Epithelial cell of prostate (primary cell): ENCODE measurements at places on chromosomes 11 and 22.

DNA sequence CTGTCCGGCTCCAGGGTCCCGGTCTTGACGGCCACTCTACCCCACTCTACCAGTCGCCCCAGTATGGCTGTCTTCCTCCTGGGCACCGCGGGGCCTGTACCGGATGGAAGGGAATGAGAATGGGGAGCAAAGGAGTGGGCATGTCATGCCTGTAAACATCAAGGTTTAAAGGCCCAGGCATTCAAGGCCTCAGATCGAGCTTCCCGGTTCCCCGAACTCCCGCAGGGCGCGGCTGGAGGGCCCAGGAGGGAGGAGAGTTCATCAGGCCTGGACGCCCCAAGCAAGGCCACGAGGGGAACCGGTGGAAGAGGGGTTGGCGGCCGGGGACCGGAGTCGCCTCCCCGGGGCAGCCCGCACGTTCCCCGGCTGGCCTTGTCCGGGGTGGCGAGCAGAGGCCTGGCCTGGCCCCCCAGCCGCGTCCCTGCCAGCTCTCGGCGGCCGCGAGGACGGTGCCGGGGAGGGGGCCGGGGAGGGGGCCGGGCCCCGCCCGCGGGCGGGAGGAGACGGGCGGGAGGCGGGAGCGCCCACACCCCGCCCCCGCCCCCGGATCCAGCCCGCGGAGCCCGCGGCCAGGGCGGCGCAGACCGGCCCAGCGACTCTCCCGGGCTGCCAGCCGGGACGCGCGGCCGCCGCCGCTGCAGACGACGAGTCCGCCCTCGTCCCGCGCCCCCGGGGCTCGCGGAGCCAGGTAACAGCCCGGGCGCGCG, at the start of gene CDC42EP1:
TSS of gene CDC42EP1 (plus strand) at position 580 of the 707 bp plus-strand sequence. CDS start 5,870 bp downstream, outside the sequence.
- DNase-seq, result no peak

DNA sequence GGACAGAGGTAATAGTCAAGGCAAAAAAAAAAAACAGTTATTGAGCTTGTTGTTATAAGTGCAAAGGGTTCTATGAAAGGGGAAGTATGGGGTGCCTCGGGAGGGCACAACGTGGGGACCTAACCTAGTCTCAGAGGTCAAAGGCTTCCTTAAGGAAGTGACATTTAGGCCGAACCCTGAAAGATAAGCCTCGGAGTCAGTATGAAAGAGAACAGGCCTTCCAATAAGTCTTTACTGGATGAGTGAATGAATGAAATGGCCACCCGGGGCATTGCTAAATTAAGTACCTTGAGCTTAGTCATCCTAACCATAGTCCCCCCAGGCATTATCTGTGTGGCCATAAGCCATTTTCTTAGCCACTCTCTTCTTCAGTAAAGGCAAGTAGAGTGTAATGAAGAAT, 19.7 kb downstream of the FLI1 start:
- DNase-seq, result no peak

DNA sequence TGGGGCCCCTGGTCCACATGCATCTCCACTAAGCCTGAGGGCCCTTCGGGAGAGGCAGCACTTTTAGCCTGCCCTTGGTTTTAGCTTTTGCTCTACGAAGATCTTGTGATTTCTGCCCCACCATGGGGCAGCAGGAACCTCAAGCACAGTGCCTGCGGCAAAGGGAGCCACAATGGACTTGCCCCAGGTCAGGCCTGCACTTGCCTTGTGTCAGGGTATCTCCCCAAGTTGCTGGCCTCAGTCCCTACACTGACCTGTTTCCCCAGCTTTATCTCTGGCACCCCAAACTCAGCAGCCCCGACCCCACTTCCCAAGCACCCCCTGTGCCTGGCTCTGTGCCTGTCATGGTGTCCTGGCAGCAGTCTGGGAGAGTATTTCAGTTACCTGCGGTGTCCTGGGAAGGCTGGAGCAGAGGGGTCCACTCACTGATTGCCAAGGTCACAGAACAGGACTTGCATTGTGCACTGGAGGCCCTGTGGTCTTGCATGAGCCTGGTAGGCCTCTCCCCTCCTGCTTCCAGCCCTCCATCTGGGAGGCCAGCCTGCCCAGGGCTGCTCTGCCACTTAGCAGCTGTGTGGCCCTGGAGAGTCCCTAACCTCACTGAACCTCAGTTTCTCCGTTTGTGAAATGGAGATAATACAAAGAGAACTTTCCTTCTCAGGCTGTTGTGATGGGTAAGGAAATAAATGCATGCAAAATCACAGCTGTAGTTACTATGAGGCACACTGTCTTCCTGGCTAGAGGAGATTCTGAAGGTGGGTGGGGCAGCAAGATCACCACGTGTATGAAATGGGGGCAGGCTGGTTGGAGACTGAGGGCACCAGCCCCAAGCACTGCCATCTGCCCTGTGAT, 3.6 kb upstream of the AIFM3 start:
- no peak for DNase-seq

DNA sequence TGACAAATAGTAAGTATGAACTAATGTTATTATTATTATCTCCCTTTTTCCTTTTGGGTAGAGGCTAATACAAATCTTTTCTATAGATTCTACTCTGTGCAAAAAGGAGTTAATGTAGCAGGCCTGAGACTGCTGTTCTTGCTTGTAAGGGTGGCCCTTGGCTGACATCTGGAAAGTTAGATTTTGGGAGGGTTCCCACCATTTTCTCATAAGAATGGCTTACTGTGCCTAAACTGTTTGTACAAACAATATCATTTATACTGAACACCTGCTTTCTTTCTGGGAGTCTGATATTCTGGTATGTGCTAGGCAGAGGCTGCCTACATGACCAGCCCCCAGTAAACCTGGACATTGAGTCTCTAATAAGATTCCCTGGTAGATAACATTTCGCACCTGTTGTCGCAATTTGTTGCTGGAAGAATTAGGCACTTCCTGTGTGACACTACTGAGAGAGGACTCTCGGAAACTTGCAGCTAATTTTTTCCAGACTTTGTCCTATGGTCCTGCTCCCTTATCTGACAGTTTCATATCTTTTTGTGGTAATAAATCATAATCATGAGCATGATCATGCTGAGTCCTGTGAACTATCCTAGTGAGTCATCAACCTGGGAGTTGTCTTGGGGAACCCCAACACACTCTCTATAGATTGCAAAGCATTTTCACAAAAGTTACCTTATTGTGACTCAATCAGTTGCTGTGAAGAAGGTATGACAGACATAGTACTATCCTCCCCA, 257.7 kb upstream of the CCDC90B start:
- no peak for DNase-seq

GRCh38 chr11:61489833-61490721, 18.5 kb upstream of the LRRC10B start:
- DNase-seq, result no peak

DNA sequence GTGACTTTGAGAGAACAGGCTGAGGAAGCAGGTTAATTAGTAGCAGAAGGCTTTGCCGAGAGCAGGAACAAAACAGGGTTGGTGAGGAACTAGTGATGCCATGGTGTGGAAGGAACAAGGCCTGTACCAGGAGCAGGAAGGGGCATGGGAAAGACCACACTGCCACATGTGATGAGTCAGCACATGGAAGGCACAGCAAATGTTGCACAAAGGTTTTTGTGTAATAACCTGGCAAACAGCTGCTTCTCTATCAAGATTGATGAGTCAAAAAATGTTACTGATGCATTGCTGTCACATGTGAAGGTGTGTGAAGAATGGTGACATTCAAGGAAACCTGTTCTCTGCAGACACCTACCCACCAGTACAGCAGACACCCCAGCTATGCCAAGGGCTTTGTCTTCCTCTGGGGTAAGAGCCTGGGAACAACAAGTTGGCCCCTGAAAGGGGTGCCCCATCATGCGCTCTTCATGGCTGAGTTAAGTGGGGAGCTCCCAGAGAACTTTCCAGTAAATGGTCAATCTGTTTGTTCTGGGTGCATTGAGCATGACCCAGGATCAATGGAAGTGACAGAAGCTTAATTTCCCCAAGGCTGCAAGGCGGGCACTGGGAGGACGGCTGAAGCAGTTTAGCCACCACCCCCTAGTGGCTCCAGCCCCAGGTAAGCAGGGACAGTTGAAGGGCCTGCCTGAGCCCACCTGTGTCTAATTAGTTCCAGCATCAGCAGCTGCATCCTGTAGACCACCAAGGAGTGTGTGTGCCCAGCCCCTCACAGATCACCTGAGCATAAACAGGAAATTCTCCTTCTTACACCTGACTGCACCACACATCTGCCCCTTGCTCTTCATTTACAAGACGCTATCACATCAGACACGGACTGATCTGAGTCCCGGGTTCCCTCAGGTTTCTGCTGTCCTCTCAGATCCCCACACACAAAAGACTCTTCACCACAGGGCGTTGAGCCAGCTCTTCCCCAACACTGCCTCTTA, 47.6 kb downstream of the GGTLC2 start:
- DNase-seq, result no peak

DNA sequence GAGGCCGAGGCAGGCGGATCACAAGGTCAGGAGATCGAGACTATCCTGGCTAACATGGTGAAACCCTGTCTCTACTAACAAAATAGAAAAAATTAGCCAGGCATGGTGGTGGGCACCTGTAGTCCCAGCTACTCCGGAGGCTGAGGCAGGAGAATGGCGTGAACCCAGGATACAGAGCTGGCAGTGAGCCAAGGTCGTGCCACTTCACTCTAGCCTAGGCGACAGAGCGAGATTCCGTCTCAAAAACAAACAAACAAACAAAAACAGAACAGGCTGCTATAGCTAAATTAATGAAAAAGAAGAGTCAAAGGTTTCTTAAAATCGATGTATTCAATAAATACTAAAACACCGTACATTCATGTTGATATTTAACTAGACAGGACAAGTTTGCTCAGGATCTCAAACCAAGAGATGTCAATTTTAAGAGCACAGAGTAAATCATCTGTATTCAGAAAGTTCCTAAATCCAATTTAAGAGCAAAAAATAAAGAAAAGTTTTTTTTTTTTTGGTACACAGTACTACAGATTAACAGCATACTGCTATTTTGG, 59.9 kb downstream of the NUP98 start:
- no peak for DNase-seq

DNA sequence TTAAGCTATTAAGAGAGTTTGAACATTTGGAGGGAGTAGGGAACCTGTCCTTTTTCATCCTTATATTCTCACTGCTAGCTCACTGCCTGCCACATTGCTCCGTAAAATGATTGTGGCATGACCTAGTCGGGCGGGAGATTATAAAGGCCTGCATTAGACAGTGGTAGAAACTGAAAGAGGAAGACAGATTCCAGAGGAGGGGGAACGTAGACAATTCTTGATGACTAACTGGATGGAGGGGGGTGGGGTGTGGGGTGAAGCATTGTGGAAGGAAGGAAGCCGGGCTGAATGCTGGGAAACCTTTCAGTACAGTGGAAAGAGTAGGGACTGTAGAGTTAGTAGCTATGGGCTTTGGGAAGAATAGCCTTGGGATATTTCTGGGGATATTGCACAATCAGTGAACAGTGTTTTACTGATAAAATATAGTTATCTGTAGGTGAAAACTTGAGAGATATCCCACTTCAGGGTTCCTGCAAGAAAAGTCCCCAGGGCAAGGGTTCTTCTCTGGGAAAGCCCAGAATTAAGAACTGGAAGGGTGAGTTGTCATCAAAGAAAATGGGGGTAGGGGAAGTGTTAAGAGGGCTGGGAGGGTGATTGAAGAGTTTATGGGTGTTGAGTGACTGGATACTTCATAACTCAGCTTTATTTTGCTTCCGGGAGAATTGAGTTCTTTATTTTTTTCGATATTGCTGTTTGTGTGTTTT, 2.1 kb downstream of the MED15 start:
- no peak for DNase-seq

DNA sequence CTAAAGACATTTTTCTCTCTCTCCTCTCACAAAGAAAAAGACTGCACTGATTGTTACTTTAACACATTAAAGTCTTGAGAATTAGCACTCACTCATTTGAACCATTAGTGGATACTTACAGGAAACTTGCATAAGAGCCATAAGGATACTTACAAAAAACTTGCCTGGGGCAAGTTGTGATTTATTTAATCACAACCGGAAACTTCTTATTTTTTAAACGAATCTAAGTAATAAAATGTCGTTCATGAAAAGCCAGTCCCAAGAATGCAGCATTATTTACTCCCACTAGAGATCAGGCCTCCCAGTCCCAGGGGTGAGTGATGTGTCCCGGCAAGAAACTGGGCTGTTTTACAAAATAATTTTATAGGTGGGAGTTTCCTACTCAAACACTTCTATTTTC, 59.3 kb upstream of the TTC12 start:
- no peak for DNase-seq

DNA sequence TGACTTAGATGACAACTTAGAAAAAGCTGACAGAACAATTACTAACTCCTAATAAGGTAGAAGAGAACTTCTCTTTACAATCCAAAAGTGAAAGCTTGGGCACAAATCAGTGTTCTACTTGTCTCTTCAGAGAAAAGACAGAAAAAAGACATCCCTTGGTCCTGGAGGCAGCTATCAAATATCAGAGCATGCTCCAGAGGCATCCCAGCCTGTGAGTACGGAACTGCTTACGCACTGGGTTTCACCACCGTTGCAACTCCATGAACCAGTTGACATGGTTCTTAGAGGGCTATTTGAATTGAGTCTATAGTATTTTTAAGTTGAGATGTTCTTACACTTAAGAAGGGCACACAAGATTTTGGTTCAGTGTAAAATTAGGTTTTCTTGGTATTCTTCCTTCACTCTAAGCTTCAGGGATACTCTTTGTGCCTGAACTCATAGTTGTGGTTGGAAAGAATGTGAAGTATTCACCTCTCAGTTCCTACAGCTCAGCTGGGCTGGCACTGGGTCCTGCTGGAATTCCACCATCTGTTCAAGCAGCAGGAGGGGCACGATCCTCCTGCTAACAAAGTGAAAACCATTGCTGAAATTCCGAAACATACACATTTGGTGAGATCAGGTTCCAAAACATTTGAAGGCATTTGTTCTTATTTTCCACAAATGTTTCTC, 6.3 kb downstream of the AKIP1 start:
- no peak for DNase-seq

DNA sequence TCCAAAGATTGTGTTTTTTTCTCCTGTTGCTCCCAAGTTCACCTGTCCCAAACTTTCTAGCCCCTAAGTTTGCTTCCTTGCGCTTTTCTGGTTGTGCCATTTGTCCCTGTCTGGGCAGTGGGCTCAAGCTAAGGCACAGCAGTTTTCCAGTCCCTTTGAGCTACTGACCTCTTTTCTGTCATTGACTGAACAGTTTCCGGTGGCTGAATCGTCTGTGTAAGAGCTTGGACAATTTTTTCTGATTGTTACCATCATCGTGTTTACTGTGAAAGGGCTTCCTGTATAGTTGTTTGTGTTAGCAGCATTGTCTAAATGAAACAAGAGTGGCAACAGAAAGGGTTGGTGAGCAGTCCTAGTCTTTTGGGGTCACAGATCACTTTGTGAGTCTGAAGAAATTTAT, 49.8 kb downstream of the BMAL1 start:
- DNase-seq, result no peak

GRCh38 chr11:42707541-42707940, 604.3 kb upstream of the API5 start:
- no peak for DNase-seq

GRCh38 chr11:75536786-75537641, 11.3 kb upstream of the GDPD5 start:
- DNase-seq, result no peak
